ENCODE measurements at places on chromosomes 3 and 15. TPM values are rescaled to one million over a fixed set of nuclear protein-coding genes. Genes with fewer than 3 reads are reported as not detected.

DNA sequence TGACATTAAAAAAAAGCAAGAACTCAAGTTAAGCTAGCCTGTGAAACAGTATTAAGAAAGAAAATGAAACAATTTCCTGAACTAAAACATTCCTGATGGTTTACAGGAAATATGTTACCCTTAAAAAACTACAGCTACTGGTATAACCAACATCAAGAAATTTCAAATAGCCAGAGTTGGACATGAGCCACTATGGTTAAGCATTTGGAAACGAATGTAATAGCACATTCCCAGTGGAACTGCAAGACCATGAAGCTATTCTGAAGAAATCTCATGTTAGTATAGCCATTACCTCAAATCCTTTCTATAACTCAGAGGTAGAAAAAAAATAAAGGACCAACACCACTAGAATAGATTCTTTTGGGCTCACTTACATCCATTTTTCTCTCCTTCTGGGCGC, 30.2 kb downstream of the CPNE4 start:
- no peak for DNase-seq

GRCh38 chr3:73503781-73504180, 121.0 kb downstream of the PDZRN3 start:
- DNase-seq, result no peak

GRCh38 chr3:27594096-27594690, 110.0 kb upstream of the SLC4A7 start:
- DNase-seq, result no peak

DNA sequence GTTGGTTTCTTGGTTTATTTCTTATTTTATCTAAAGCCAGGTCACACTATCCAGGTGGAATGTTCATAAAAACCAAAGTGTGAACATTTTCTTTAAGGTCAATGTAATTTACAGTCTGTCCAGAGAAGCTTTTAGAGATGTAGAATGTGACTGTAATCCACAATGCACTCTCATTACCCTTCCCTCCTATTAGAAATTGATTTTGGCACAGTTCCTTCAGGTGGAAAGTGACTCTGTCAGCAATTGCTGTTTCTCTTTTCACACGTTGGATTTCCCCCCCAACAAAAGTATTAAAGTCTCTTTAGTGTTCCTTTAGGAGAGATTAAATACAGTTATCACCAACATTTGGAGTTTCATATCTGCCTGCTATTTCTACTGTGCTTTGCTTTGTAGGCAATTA, 31.6 kb upstream of the COPB2 start:
- DNase-seq, result no peak

- no peak for DNase-seq
Observed at GRCh38 chr3:82354228-82354627, 592.8 kb upstream of the GBE1 start.

DNA sequence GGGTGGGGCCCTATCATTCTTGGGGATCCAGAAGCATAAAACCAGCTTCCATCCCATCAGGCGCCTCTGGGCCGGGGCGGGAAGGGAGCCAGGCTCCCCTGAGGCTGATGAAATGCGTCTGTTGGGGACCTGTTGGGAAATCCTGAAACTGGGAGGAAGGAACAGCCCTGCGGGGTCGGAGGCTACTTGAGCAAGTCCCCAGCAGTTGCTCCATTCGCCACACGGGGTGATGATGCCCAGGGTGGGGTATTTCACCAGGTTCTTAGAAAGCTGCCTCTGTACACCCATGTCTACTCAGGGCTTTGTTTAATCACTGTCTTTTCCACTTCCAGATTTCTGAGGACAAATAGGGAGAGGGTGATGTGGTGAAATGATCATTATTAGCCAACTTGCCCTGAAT, 25.4 kb upstream of the TSEN2 start:
- DNase-seq, result no peak

Gene MOBP
- not detected for total RNA-seq

Gene TMEM212
- not detected for total RNA-seq

Gene TMEM266
- not detected for total RNA-seq

Gene TRH
- total RNA-seq, result not detected
